CD4-positive, alpha-beta T cell treated with Interleukin-6 for 4 hours (primary cell): ENCODE measurements at places on chromosomes 11 and 22.
A peak's percentile ranks its signal among the peaks of the same experiment; 100 is the strongest.

DNA sequence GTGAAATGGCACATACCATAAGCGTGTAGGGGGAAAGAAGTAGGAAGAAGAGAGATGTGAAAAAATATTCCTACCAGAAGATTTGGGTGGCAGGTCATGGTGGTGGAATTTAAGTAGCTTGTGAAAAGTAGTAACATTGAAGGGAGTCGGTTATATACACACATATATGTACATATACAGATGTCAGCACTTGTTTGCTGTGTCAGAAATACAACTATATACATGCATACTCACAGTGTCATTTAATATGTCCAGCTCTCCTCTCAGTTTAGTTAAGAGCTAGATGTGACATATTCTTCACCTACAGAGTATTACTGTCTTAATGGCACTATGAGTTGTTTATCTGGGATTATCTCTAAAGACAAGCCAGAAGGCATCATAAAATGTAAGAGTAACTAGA lies 987.4 kb upstream of the CCDC90B start:
- DNase-seq = no peak

GRCh38 chr22:31343235-31344191 lies 2.6 kb downstream of the PATZ1 start:
- peak; percentile 35 for DNase-seq

- DNase-seq = no peak
Measured at GRCh38 chr22:23397613-23398567, 182.2 kb downstream of the IGLL1 start.

DNA sequence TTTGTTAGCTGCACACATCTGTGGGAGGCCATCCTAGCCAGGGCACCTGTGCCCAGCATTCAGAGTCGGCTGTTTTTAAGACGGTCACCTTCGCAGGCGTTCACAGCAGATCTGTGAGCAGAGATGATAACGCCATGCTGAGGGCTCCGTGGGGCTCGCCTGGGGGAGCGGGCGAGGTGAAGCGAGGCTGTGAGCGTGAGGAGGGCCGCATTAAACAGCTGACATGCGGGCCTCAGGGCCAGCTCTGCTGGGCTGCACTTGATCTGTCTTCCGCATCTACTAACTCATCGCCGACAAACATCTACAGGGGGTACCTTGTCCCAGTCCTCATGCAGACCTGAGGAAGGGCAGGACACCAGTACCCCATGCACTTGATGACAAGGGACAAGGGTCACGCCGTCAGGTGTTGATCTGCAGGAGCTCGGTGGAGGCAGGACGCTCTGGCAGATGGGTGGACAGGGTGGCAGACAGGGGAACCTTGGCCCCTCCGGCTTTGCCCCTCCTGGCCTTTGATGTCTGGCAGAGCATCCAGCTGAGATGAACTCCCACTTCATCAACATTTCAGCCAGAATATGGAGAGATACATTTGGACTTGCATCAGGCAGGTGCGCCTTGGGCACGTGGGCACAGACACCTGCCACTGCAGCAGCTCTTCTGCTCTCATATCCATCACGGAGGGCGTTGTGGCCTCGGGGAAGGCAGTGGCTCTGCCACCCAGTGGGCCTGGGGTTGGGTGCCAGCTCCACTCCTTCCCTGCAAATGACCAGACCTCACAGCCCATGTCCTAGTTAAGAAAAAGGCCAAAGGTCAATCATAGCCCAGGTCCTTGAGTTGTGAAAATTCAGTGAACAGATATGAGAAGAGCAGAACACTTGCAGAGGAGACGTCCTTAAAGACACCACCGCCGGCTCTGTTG lies 822.9 kb downstream of the BRD1 start:
- no peak for DNase-seq

- no peak for DNase-seq
Measured at GRCh38 chr11:11732116-11732515, 109.7 kb upstream of the USP47 start.

DNA sequence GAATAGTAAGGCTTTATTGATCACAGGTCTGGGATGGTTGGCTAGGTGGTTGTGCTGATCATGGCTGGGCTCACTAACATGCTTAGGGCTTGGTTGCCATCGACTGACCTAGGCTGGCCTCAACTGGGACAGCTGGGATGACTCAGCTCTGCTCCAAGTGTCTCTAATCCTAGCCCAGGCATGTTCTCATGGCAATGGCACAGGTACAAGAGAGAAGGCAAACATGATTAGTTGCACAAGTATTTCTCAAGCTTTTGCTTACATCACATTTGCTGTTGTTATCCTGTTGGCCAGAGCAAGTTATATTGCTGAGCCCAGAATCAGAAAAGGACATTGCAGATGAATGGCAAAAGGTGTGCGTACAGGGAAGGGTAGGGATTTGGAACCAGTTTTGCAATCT lies 68.5 kb upstream of the SLC35C1 start:
- DNase-seq = no peak

- no peak for DNase-seq
Measured at GRCh38 chr22:49553518-49554295, 274.0 kb downstream of the BRD1 start.
